ENCODE measurements at places on chromosomes 3 and 15.

DNA sequence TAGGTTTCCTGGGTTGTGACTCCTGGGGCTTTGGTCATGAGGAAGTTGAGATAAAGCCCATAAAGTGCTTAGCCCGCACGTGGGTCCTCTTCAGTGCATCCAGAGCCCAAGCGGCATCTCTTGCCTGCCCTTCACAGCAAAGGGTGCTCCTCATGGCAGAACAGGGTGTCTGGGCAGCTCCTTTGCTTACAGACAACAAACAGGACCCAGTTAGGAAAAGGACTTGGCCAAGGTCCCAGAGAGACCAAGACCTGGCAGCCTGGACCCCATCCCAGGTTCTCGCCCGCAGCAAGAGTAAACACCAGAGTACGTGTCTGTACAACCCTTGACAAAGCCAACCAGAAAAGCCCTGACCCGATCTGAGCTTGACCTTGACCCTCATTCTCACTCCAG is 27.0 kb downstream of the ALS2CL start:
- DNase-seq = no peak

GRCh38 chr15:67543348-67543718 is 830 bp downstream of the MAP2K5 start:
- DNase-seq = no peak

DNA sequence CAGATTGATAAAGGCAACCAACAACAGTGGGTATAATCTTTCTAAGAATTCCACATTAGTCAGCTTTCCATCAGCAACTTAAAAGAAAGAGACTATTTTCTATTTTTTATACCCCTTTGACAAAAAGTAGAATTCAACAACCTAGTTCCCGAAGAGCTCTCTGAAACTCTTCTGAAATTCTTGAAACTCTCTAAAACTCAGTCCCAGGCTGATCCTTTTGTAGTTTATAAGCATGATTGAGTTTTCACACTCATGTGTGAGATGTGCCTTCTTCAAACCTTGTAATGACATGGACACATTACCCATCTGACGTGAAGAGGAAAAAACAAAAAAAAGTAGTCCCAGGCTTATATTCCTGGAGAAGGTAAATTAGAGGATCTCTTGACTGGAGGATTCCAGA is 31.4 kb downstream of the RAF1 start:
- no peak for DNase-seq

GRCh38 chr3:50430191-50430590 is 70.9 kb upstream of the TMEM115 start:
- no peak for DNase-seq

DNA sequence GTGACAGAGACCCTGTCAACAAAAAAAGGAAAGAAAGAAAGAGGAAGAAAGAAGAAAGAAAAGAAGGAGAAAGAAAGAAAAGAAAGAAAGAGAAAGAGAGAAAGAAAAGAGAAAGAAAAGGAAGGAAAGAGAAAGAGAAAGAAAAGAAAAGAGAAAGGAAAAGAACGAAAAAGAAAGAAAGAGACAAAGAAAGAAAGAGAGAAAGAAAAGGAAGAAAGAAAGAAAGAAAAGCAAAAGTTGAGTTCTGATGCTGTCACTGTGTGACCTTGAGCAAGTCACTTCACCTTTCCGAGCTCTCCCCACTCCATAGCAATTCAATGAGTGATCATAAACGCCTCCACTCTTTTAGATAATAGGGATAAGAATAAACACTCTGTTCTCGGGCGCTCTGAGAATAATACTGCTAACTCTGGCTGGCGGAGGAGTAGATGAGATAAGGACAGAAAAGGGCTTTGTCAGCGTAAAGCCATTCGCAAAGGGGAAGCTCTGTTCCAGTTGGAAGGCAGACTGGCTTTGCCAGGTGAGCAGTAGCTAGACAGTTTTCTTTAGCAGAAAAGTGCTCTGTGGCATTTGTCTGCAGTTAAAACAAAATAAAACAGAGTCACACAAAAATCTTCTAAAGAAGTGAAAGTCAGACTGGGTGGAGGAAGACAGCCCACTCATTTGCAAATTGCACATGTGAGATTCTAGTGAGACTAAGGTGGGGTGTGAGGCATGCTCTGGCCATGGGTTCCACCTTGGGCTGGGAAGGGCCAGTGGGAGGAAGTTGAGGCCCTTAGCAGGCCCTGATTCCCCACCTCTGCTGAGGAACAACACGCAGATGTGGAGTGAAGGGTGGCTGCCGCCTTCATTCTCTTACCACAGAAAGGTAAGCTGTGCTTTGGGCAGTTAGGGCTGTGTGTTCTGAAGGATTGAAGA is 9.6 kb upstream of the FLNB start:
- no peak for DNase-seq

DNA sequence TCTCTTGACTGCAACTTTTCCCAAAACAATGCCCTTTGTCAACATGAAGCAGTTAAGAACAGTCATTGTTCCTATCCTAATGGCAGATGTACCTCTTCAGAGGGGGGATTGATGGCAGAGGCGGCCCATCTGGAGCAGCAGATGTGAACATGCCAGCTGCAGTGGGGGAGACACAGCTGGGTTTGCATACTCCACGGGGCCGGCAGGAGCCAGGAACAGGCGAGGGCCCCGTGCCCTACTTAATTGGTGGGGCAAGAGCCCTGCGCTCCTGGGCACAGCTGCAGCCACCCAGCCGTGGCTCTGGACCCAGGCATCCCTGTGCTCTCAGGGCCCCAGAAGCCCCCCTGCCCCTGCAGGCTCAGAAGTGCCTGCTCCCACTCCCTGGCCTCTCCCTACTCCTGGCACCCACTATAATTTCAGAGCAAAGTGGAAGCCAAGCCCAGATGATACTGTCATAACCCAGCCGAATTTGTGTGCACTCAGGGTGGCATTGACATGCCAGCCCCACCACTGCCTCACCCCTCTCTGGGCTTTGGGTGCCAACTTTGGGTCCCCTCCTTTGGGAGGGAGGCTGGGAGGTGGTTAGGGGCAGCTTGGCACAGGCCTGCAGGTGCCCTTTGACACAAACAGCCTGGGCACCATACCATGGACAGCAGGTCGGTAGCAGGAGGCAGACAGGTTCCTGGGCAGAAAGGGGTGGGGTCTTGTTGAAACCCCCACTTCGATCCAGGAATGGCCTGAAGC is 34.6 kb downstream of the ROPN1B start:
- DNase-seq = no peak

- DNase-seq = peak; percentile 79
Observed at GRCh38 chr15:83129791-83130190, 22.3 kb downstream of the TM6SF1 start.

DNA sequence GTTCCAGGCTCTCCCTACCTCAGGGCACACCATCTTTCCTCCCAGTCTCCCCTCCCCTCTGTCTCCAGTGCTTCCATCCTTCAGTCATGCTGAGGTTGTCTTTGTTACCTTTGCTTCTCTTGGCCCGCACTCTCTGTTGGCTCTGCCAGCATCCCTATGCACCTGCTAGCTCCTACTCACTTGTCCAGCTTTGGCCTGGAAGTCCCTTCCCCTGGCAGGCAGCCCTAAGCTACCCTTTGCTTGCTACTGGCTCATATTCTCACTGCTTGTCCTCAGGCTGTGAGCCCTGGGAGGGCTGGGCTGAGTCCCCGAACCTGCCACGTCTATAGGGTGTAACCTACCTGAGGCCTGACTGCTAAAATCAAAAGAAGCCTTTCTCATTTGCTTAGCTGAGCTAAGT is 122.7 kb downstream of the PGPEP1L start:
- no peak for DNase-seq

DNA sequence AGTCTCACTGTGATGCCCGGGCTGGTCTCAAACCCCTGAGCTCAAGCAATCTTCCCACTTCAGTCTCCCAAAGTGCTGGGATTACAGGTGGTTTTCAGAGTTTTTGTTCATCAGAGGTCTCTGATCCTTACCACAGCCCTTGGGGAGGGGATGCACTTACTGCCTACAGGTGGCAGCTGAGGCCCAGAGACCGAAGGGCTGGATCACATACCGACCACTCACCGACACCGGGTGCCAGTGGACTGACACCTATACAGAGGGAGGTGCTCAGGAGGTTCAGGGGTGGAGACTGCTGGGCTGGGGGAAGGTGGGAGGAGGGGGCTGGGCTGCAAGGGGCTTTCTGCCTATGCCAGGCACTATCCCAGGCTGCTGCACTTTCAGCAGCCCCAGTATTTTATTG is 19.5 kb downstream of the DUSP7 start:
- no peak for DNase-seq

DNA sequence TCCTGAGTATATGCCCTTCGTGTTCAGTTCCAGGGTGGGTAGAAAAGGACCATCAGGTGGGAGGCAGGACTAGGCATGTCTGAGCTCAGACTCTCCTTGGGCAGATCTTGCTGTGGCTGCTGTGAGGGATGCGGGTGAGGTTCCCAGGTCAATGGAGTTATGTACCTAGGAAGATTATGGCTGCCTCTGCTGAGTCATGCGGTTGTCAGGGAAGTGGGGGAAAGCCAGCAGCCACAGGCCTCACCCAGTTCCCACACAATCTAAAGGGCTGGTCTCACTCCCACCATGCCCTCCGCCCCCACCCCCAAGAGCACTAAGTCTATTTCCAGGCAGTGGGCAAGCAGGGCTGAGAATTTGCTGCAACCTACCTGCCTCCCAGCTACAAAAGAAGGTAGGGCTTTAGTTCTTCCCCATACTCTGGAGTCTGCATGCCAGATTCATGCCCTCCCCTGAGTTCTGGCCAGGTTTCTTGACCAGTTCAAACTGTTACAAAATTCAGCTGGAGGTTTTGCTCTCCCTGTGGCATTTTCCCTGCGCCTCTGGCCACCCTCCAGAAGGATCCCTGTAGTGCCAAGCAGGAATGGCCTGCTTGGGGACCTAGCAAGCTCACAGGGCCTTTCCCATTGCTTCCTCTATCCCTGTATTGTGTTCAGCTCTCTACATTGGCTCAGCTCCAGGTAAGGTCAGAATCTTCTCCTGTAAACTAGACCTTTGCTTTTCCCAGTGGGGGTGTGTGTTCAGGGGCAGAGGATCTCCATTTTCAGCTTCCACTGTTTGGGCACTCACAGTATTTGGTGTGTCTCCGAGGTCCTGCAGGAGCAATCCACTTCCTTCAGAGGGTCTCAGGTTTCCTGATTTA is 12.7 kb upstream of the TMCO5A start:
- DNase-seq = no peak

- DNase-seq = no peak
Observed at GRCh38 chr15:71323584-71323983, 208.3 kb downstream of the THSD4 start.

DNA sequence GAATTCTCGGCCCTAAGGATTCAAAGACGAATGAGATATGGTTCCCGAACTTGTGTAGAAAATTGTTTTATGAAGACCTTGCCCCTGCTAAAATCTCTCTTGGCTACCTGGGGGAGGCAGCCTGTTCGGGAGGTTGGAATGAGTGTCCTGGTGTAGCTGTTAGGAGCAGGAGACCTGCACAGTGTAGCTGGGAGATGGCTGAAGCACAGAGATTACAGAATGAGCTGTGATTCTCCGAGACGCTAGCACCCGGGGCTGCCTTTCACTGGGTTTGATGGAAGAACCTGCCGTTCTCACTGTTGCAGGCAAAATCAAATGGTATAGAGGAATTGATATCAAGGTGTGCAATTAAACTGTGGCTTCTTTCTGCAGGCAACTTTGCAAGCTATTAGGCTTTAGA is 68.0 kb downstream of the TRAK1 start:
- no peak for DNase-seq

DNA sequence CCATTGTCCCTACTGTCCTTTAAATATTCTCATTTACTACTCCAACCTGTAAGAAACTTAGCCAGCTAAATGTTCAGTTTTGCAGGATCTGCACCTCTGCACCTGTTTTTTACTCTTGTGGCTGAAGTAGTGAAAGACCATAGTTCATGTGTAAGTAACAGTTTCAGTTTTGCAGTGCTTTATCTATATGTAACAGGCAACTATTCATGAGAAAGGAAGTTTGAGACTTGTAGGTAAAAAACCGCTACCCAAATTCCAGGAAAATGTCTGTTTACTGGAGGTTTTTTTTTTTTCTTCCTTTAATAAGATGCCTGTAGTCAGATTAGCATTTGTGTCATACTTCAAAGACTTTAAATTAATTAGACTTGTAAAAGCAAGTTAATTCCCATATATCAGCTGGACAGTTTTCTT is 25.4 kb upstream of the MBNL1 start:
- DNase-seq = no peak

GRCh38 chr3:109161487-109162123 is 25.1 kb downstream of the C3orf85 start:
- no peak for DNase-seq

DNA sequence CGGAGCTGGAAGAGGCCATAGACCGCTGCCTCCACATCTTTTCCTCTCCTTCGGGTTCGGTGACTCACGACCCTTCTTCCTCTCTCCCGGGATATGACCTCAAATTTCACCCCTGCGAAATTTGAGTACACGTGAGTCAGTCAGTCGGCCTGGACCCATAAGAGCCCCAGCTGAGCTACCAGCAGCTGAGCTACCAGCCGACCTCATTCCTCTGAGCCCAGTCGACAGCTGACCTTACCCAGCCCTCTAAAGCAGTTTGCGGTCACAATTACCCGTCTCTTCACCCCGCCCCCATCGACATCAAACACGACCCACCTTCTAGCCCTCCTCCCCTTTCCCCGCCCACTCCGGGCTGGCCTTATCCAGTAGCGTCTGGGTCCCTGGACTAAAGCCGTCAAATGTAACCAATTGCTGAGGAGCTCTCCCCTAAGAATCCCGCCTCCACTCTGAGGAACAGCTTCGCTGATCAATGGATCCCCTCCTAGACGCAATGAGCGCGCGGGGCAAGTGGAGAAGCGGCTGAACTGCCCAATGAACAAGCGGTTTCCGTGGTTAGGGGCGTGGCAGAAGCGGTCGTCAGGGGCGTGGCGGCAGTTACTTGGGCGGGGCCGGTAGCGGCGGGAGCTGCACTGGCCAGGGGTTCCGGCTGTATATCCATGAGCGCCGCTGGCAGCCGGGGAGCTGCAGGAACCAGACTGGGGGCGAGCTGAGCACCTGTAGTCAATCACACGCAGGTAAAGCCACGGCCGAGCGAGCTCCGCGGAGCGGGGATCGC is at the start of gene ABHD2:
Gene ABHD2, plus strand, starts transcription at position 627 of the 775 bp plus-strand sequence. CDS start 27,872 bp downstream, outside the sequence.
- DNase-seq = peak; percentile 96

- DNase-seq = peak; percentile 92
Observed at GRCh38 chr3:195849322-195850074, 37.8 kb upstream of the MUC4 start.

DNA sequence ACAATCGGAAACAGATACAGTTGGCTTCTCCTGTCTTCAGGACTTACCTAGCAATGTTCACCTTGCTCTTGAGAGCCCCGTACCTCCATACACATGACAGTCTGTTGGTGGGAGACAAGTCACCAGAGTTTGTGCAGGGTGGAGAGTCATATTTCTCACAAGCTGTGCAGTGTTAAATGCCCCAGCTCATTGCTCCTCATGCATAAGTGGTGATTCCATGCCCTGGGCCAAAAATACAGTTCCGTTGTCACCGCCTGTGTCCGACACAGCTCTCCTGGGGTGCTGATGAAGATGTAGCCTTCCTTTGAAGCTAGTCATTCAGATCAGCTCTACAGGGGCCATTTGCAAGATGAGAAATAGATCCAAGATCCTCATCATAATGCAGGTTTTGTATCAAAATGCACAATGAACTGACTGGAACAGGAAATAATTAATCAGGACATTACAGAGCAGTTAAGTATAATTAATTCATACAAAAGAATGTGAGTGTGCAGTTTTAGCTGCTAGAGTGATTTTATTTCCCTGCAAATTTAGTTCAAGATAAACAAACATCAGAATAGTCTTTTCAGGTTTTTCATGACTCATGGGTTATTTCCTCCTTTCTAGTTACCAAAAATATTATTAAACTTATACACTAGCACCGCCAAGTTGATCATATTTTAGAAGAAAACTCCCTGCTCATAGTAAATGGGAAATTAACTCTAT is 66.5 kb downstream of the CD47 start:
- no peak for DNase-seq
